Chondrocyte (in vitro differentiated cells): ENCODE measurements at places on chromosomes 4 and X. TPM values are rescaled to one million over a fixed set of nuclear protein-coding genes. Genes with fewer than 3 reads are reported as not detected.
A peak's percentile ranks its signal among the peaks of the same experiment; 100 is the strongest.

- no peak for DNase-seq
Measured at GRCh38 chr4:28350485-28350884, 1489.8 kb downstream of the STIM2 start.

DNA sequence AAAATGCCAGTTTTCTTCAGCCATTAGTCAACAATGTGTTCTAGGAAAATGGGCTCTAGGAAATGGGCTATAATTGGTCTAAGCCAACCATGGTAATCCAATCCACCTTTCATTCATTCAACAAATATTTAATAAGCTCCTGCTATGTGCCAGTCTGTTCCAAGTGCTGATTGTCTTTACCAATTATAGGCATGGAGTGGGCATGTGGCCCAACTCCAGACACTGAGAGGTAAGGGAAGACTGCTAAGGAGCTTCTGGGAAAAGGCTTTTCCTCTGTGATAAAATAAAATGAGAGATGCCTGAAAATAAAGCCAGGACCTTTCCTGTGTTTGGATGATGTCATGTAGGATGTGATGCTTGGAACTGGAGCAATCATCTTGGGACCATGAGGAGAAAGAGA, 43.3 kb downstream of the HOPX start:
- no peak for DNase-seq

GRCh38 chr4:7201420-7202305, 9.3 kb downstream of the SORCS2 start:
- DNase-seq = no peak

GRCh38 chrX:51893931-51894696, 691 bp downstream of the MAGED1 start:
- DNase-seq = peak; percentile 88

FAM53A gene
- total RNA-seq = 6.9 to 8.0 TPM (median 7.3 TPM) in 3 replicates

- no peak for DNase-seq
Measured at GRCh38 chr4:153067376-153067775, 131.3 kb downstream of the FHDC1 start.

GRCh38 chrX:80799584-80799983, 10.1 kb downstream of the BRWD3 start:
- no peak for DNase-seq

DNA sequence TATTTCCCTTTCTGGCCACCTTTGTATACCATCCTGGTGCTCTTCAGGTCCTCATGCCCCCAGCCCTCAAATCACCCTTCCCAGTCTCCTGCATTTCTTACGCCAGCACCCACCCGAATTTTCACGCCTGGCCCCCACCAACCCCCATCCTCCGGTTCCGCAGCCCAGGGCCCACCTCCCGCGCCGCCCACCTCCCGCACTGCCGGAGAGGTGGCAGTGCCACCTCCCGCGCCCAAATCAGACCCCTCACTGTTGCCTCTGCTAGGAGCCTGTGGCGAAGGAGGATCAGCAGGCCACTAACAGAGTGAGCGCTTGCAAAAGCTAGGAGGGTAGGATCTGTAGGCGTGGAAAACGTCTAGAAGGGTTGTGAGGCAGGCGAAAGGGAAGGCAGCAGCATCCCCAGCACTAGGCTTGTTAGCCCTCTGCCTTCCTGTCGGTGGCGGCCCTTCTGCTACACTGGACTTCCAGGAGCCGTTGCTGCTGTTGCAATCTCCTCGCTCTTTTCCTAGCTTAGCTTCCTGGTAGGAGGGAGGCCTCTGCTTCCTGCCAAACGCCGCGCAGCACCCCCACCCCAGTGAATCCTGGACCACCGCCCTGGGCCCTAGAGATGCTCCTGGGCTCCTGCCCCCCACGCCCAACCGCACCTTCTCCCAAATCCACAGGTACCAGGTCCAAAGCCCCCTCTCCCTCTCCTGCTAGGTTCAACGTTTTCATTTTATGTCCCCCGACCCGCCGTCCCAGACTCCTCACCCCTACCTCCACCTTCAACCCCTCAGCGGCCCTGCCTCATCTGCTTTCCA, 51.0 kb downstream of the SPIN2B start:
- peak; percentile 68 for DNase-seq

COX7B2 gene
- not detected in 3 replicates for total RNA-seq

GRCh38 chr4:76430519-76431388, 4.3 kb upstream of the SHROOM3 start:
- no peak for DNase-seq

GRCh38 chr4:168139336-168139735, 47.0 kb downstream of the ANXA10 start:
- DNase-seq = no peak

- DNase-seq = no peak
Measured at GRCh38 chrX:96715481-96715880, 30.8 kb downstream of the DIAPH2 start.

RHOXF2 gene
- total RNA-seq = not detected in 3 replicates

DNA sequence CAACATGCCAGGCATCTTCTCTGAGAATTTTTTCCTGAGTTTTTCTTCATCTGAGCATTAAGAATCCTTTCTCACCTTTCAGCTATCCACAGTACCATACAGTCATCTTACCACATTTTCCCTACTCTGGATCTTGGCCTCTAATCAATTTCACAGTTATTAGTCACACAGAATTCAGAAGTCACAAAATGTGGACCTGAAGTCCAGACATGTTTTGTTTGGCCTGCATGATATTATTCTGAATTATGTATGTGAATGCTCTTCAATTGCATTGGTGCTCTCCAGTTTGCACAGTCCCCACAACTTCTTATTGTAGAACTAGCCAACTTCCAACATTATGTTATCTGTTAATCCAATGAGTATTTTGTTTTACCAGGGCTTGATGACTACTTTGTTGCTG, 102.3 kb upstream of the GRIA3 start:
- DNase-seq = no peak

CCKAR gene
- total RNA-seq = not detected in 3 replicates

DNA sequence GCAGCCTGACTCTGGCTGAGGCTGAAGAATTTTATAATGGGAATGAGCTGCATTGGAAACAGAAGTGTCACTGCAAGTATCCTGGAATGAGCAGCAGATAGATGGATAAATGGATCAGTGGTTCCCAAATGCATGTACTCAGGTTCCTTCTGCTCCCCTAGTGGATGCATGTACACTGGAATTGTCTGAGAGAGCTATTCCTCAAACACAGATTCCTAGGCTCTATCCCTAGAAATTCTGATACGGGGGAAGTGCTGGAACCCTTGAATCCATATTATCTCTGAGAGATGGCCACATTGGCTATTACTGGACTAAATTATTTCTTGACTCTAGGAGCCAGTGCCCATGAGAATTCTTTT, 64.8 kb downstream of the TMEM131L start:
- no peak for DNase-seq

DNA sequence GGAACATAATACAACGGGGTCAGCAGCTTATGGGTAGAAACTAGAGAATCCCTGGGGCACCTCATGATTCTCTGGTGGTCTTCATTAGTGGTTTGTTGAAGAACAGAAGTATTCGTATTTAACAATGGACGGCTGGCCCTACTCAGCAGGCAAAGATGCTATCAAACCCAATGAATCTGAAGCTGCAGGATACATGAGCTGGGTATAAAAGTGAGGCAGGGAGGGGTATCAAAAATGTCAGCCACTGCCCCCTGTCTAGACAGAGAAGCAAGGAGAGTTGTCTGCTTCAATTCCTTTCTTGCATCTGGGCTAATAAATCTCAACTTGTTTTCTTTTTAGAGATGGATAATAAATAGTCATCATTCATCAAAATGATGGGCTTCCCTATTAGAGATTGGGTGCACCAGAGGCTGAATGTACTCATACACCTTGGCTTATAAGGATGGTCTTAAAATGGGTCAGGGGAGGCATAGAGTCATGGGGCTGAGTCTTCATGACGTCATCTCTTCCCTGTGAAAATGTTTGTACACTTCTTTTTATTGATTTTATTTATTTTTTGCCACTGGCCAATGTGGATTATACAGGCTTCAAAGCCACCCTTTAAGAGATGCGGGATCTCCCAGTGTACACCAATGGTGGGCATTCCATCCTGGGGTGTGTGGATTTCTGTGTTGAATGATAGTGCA, 259.5 kb downstream of the SHOX start:
- DNase-seq = no peak

GRCh38 chr4:5747738-5748375, 36.9 kb downstream of the EVC start:
- DNase-seq = no peak

- no peak for DNase-seq
Measured at GRCh38 chrX:48965959-48966358, 5.7 kb downstream of the KCND1 start.

FAM9B gene
- not detected in 3 replicates for total RNA-seq

- no peak for DNase-seq
Measured at GRCh38 chrX:11431786-11432185, 138.6 kb downstream of the AMELX start.

GRCh38 chr4:162582180-162582579, 418.4 kb upstream of the FSTL5 start:
- DNase-seq = no peak

DNA sequence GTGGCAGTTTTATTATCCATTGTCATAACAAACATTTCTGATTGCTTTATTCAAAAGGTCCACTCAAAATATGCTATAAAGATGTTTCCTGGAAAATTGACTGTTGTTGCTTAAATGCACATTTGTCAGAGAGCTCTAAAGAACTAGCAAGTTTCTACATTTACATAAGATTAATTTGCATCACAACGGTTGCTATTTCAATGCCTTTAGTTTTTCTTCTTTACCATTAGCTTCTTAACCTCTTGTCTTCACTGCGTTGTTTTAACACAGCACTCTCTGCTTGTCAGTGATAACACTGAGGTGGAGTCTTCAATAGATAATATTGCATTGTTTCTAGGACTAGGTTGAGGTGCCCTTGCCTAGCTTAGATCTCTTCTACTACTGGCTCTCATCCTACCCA, 76.7 kb upstream of the GALNT7 start:
- DNase-seq = no peak

DNA sequence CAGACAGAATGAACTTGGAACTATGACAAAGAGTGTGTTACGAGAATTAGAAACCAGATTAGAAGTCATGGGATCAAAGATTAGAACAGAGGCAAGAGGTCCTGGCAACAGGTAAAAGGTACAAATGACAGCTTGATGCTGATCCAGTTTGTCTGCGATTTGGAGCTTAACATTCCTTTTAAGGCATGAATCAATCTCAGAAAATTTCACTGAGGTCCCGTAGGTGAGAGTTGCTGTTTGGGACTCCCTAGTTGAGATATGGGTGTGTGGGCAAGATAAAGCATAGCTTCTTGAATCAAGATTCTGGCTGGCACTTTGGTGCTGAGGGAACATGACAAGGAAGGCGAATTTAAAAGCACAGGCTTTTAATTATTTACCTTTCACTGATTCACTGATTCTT, 62.6 kb upstream of the ACSL4 start:
- no peak for DNase-seq

GPRASP3 gene
- total RNA-seq = 2.5 to 3.8 TPM (median 3.2 TPM) in 3 replicates

GRCh38 chr4:17092736-17093437, 194.4 kb upstream of the LDB2 start:
- DNase-seq = no peak

GRCh38 chr4:105634402-105635080, 73.9 kb downstream of the INTS12 start:
- no peak for DNase-seq

DNA sequence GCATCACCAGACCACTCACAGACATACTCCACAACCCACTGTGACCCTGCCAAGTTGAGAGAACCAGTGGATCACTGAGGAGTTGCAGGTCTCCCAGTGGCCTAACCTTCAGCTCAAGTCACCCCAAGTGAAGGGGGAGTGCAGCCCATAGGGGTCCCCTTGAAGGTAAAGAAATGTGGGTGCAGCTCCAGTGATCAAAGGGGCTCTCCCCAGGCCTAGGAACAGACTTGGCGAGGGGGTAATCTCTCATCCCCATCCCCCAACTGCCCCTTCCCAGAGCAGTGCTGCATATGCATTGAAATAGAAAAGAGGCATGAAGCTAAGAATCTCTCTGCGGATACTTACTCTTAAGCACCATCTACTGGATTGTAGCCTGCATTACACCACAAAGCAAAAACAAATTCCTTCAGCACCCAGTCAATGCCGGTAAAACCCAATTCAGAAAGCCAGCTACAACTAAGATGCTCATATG, 27.0 kb downstream of the MAGEE1 start:
- no peak for DNase-seq

PLS3 gene
- 587 to 660 TPM (median 642 TPM) in 3 replicates for total RNA-seq

- DNase-seq = no peak
Measured at GRCh38 chr4:182971702-182972101, 54.5 kb upstream of the DCTD start.

GRCh38 chr4:141771889-141772830, 135.8 kb downstream of the IL15 start:
- DNase-seq = no peak

- no peak for DNase-seq
Measured at GRCh38 chr4:145670422-145670821, 9.5 kb upstream of the C4orf51 start.

GRCh38 chr4:26191353-26191752, 129.5 kb upstream of the RBPJ start:
- no peak for DNase-seq

- no peak for DNase-seq
Measured at GRCh38 chr4:54268151-54268550, 39.1 kb downstream of the PDGFRA start.

DNA sequence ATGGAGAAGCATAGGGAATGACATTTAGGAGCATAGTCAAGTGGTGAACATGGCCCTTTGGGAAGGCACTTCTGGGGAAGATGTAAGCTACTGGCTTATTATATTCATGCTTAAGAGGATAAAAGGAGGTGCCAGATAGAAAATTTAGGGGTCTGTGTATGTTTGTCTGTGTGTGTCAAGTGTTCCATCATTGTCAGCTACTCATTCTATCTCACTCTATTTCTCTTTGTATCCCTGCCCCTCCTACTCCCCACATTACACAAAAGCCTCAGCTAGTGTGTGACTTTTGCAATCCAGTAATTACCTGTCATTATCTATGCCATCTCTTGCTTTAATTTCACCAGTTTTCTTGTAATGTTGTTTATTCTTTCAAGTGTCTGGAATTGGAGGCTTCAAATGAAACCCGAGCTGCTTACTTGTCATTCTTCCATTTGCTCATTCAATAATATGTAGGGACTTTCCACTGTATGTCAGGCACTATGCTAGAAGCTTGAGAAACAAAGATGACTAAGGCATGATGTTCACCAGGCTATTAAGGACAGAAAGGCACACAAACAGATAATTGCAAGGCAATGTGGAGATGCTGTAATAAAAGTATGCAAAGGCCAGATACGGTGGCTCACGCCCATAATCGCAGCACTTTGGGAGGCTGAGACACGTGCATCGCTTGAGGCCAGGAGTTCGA, 229.8 kb upstream of the TEX13C start:
- DNase-seq = no peak

DNA sequence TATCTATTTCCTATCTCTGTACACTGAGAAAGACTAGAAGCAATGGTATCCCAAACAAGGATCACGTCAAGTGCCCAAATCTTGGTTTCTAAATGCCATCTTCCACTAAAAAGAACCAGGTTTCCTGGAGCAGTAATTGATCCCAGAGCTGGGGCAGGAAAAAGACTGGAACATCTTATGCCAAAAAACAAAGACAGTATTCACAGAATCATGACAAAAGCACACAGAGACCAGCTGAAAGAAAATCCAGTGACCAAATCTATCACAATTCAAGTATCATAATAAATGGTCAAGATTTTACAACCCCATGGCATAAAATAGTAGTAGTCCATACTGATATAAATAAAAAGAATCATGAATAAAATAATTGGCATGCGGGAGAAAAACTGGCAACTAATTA, 44.9 kb downstream of the CENPC start:
- no peak for DNase-seq
